ENCODE measurements at places on chromosomes 5 and 9.

DNA sequence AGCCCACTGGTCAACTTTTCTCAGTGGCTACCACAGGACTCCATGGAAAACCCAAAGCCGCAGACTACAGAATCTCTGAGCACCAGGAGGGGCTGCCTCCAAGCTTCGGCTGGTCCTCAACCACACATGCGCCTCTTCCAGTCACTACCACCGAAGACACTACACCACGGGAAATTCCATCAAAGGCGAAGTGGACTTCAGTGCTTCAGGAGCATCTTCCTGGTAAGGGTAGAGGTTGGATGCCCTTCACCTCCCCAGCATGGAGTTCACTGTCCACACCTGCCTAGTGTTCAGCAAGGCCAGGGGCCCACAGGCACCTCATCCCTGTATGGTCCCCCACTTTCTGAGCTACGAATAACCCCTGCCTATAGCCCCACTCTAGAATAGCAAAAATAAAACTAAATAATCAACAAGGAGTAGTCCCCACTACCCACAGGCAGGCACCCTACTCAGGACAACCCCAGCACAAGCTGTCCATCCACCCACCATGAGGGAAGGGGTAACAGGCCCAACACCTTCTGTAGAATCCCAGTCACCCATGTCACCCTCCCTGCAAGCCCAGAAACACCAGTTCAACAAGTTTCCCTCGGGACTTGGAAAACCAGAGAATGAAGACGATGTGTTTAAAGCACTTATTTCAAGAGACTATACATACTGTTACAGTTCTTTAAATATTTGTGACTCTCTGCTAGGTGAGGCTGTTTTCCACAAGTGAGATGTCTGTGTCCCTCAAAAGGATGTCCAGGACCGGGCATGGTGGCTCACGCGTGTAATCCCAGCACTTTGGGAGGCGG is 2.6 kb downstream of the VDAC1 start:
- DNase-seq = no peak

DNA sequence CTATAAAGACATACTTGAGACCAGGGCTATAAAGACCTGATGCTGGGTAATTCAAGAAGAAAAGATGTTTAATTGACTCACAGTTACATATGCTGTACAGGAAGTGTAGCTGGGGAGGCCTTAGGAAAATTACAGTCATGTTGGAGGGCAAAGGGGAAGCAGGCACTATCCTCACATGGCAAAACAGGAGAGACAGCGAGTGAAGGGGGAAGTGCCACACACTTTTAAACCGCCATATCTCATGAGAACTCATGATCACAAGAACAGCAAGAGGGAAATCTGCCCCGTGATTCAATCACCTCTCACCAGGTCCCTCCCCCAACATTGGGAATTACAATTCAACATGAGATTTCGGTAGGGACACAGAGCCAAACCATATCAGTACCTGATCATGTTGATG is 89.9 kb upstream of the ADAMTSL1 start:
- no peak for DNase-seq

DNA sequence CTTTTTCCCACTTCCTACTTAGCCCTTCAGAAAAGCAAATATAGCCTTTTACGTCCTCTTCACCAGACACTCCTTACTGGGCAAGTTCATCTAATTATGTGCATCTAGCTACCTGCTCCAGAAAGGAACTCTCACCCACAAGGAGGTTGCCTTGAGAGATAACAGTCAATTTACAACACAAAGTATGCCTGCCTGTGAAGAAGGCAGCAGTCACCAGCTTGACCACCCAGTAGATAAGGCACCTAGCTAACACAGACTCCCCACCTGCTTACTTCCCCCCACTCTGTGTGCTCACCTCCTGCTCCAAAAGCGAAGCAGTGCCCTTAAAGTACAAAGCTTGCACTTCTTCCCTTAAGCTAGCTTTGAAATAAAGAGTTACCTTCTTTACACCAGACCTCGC is 111.7 kb upstream of the MRPS30 start:
- no peak for DNase-seq

DNA sequence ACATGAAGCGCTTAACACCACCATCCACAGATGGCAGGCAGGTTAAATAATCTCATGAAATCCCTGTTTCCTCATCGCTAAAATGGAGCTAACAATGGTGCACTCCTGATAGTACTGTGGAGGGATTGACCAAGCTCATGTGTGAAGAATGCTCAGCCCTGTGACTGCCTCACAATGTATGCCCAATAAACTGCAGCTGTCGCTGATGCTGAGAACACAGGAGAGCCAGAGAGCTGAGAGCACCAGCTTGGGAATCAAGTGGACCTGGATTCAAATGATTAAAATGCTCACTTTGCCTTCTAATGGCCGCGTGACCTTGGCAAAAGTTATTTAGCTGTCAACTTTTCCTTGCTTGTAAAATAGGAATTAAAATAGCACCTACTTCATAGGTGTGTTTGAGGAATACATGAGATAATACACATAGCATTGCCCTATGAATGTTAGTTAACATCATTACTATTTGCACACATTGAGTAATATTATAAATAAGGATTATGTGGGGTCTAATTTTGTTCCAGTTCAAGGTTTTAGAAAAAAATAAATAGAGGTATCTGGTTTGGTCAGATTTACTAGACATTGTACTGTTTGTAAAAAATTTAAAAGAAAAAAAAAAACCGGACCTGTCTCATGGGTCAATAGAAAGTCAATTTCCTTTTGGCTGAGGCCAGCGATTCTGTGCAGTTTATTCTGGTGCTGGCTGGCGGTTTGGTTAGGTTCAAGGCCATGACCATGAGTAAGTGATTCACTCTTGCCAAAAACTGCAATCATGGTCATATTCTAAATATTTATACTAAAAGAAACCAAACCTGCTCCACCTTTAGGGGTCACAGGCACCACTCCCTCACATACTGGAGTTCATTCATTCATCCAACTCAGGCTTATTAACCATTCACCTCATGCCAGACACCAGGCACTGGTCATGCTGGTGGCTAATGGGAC is 101.3 kb downstream of the SH3TC2 start:
- no peak for DNase-seq

DNA sequence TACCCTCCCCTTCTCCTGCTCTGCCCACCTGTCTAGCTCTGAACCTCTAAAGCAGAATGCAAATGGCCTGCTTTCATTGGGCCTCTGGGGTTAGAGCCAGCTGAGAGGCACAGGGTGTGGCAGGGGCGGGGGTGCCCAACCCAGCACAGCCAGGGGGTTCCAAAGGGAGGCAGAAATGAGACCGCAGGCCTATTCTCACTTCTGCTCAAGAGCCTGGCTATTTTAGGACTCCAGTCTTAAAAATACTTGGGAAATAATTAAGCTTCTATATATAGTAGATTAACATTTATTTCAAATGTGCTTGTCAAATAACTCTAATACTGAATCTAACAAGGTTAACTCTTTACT is 5.7 kb downstream of the QSOX2 start:
- no peak for DNase-seq

DNA sequence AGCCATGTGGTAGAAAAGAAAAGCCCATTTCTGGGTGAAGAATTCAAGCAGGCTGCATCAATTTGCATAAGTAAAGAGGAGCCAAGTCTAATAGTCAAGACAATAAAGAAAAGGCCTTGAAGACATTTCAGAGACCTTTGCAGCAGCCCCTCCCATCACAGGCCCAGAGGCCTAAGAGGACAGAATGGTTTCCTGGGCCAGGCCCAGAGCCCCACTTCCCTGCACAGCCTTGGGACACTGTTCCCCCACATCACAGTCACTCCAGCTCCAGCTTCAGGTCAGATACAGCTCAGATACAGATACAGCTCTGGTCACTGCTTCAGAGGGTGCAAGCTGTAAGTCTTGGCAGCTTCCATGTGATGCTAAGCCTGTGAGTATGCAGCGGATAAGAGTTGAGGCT is 29.1 kb downstream of the PLGRKT start:
- DNase-seq = no peak

DNA sequence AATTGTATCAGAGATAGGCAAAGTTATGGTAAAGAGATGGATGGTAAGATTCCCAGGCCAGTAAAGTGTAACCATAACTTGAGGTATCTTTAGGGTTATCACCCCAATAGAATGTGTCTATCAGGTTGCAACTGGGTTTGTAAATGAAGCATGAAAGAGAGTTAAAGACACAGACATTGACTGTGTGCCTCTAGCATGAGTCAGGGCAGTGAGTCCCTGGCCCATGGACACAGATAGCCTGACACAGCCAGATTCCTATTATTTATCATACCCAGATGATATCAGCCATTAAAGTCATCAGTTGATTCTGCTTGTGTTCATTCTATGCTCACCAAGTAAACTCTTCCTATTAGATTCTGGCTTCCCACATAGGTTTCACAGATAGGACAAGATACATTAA is 33.5 kb upstream of the SNAPC3 start:
- no peak for DNase-seq

- DNase-seq = no peak
Observed at GRCh38 chr5:68070591-68071281, 144.8 kb upstream of the PIK3R1 start.

DNA sequence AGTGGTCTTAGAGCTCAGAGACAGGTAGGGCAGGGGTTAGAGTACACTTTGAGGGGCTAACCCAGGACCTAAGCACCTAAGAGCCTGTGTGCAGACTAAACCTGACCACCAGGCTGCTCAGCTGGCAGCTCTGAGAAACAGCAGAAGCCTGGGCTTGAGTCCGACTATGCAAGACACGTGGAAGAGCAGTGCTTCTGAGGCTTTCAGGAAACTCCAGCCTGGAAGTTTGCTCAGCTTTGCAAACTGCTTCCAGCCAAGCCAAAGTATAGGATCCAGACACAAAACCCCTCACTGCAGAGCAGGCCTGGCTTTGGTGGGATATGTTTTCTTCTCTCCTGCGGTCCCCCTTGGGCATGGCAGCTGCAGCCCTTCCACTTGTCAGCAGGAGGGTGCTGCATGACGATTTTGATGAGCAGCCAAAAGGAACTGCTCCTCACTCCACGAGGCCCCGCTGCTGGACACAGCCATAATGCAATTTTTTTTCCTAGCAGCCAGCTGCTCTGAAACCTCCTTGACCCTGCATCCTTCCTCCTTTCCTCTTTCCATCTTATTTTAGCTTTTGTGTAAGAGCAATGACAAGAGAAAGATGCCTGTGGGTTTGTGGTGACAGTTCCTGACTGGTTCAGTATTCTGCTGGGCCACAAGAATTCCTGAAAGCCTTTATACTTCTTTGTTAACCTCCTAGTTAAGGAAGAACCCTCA is 123.1 kb downstream of the LIFR start:
- DNase-seq = peak; percentile 63

- DNase-seq = no peak
Observed at GRCh38 chr5:121533814-121534213, 317.9 kb upstream of the FTMT start.

DNA sequence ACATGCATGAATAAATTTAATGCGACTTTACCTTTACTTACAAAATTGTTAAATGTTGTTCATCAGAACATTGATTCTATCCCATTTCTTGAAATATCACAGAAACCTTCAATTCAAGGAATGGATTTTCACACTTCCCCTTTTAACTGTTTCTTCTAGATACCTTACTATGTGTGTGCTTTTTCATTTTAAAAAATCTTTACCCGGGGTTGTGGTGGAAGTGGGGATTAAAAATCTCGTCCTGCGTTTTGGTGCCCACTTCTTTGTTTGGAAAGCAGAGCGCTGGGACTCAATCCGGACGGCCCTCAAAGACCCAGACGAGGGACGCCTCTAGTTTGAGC is 5.8 kb upstream of the MEF2C start:
- DNase-seq = no peak

DNA sequence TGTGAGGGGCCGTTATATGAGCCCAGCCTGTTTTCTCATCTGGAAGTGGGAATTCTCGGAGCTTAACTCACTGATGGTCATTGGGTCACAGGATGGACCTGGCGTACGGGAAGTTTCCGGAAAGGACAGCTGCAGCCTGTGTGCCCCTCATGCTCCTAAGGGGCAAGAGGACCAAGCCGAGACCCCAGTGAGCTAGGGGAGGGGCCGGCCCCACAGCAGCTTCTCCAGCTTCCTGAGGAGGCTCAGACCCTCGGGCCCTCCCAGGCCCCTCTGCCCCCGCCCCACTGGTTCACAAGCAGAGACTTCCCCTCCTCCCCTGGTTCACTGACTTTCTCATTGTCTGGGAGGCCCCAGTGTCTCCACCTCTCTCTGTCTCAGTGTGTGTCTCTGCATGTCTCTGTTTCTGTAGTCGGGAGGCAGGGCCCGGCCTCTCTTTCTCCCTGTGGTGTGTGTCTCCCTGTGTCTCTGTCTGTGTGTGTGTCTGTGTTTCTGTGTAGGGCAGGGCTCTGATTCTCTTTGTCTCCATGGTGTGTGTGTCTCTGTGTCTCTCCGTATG is 32.3 kb upstream of the FIBCD1 start:
- DNase-seq = no peak

DNA sequence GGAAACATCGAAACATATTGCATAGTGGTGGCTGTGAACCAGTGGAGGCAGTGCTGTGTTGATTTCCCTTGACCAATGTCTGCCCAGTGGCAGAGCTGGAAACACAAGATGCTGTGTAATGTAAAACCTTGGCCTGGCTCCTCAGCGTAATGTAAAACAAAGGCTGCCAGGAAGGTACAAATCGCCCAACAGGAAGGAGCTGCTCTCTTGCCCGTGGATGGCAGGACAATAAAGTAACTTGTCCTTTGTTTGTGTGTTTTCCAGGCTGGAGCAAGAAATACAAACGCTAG is 143.4 kb downstream of the PALM2AKAP2 start:
- no peak for DNase-seq

GRCh38 chr5:776862-777711 is 7.4 kb downstream of the ZDHHC11B start:
- no peak for DNase-seq

DNA sequence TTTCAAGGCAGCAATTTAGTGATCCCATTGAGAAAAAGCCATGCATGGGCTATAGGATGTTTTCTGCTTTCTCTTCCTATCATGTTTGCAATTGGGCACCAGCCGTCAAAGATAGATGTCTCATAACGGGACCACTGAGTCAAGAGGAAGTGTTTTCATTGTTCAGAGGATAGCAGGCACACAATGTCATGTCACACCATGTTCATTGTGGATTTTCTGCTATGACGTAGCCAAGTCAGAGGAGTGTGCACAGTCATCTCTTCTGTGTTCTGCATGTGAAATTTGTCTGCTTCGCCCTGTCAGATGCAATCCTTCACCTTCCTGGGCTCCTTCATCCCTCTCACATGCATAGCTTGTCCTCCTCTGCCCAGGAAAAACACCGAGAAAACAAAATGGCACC is 106.0 kb downstream of the CD180 start:
- no peak for DNase-seq

- DNase-seq = no peak
Observed at GRCh38 chr9:18077941-18078678, 395.8 kb upstream of the ADAMTSL1 start.

DNA sequence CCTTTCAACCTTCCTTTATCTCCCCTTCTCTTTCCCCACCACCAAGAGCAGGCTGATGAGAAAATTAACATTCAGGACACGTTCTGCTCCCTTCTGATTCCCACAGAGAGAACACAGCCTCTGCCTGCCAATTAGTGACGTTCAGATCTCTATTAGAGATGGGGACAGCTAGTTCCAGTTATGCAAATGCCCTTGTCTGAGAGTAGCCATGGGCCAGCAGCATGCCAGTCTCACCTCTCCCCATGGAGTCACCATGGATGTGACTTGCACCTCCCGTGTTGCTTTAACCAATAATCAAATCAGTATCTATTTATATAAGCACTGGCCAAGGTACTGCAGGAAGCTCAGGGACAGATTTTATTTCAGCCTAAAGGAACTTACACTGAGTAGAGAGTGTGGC is 61.3 kb downstream of the KCNIP1 start:
- no peak for DNase-seq

GRCh38 chr5:120382833-120383232 is 81.3 kb upstream of the PRR16 start:
- DNase-seq = no peak

GRCh38 chr5:148778882-148779281 is 47.5 kb upstream of the ADRB2 start:
- DNase-seq = no peak
